ENCODE measurements at places on chromosomes 6 and 20. TPM values are rescaled to one million over a fixed set of nuclear protein-coding genes. Genes with fewer than 3 reads are reported as not detected.

SIRPG gene
- total RNA-seq: not detected

MLN gene
- not detected for total RNA-seq

FGD2 gene
- not detected for total RNA-seq

TAF8 gene
- total RNA-seq: 15.1 TPM

RAD21L1 gene
- not detected for total RNA-seq

CSTF1 gene
- total RNA-seq: 29.0 TPM

ZSCAN9 gene
- 18.6 TPM for total RNA-seq

SCRT2 gene
- not detected for total RNA-seq

BCKDHB gene
- 9.7 TPM for total RNA-seq

SRMS gene
- not detected for total RNA-seq

DEFB125 gene
- not detected for total RNA-seq

RNF146 gene
- 36.7 TPM for total RNA-seq

TCF21 gene
- 0.41 TPM for total RNA-seq

RUNX2 gene
- 4.3 TPM for total RNA-seq
